ENCODE measurements at places on chromosomes 11 and 22. TPM values are rescaled to one million over a fixed set of nuclear protein-coding genes. Genes with fewer than 3 reads are reported as not detected.

TMPRSS4 gene
- 8.1 TPM for polyA plus RNA-seq

INS gene
- 7.2 TPM for polyA plus RNA-seq

GRCh38 chr22:20257212-20258020, 10.7 kb downstream of the RTN4R start:
- DNase-seq, result no peak

- DNase-seq, result peak; percentile 66
Observed at GRCh38 chr11:33040033-33040861, 875 bp downstream of the TCP11L1 start.

DNA sequence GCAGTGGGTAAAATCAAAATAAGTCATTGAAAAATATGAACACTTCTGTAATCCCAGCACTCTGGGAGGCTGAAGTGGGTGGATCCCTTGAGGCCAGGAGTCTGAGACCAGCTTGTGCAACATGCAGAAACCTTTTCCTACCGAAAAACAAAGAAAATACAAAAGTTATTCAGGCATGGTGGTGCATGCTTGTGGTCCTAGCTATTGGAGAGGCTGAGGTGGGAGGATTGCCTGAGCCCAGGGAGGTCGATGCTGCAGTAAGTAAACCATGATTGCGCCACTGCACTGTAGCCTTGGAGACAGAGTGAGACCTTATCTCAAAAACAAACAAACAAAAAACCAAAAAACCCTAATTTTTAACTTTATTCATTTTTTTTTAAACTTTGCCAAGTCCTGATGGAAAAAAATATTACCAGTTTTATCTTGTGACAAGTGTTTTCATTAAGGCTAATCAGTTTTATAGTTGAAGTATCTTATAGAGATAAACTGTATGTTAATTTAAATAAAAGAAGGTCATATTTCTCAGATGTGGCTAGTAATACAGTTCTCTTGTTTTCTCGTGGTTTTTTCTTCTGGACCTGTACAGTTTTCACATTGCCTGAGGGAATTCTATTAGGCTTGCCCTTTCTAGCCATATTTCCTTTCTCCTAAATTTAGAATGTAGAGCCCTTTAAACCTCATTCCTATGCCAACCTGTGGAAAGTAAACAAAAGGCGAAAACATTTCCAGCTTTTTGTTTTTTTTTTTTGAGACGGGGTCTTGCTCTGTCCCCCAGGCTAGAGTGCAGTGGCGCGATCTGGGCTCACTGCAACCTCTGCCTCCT, 9.4 kb downstream of the HIPK3 start:
- DNase-seq, result no peak
